IPS DF 19.7 (cell line): ENCODE measurements at places on chromosomes 2 and 18.

DNA sequence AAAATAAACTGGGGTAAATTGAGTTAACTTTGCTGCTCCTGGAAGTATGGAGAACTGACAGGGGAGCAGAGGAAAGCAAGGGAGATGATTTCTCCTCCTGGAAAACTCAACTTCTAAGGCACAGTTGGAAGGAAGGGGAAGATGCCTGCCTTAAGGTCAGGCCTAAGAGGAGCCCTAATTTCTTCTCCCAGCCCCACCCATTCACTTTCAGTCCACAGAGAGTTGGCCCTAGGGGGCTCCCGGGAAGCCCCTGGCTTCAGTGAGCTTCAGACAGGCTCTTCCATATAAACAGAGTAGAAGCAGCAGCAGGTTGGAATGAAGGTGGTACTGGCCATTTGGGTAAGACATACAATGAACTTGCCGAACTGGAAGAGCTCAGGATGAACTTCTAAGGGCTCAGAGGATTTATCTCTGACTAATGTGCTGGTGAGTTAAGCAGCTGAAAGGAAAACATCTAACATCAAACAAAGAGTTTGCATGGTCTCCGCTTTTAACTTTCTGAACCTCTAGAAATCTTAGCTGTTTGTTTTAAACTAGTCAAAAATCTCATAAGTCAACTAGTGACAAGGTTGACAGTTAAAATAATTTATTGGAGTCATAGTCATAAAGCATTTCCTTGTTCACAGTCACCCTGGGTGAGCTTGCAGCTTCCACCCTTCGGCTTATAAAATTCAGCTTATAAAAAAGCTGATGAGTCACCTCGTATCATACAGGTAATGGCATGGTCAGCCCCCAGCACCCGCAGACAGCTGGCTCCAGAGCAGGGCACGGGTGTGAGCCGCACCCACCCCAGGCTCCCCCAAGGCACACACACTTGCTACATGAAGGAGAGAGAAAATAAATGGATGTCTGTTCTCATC, 9.8 kb downstream of the MALL start:
- DNase-seq = no peak

GRCh38 chr2:20418519-20418918, 28.4 kb upstream of the RHOB start:
- DNase-seq = no peak

DNA sequence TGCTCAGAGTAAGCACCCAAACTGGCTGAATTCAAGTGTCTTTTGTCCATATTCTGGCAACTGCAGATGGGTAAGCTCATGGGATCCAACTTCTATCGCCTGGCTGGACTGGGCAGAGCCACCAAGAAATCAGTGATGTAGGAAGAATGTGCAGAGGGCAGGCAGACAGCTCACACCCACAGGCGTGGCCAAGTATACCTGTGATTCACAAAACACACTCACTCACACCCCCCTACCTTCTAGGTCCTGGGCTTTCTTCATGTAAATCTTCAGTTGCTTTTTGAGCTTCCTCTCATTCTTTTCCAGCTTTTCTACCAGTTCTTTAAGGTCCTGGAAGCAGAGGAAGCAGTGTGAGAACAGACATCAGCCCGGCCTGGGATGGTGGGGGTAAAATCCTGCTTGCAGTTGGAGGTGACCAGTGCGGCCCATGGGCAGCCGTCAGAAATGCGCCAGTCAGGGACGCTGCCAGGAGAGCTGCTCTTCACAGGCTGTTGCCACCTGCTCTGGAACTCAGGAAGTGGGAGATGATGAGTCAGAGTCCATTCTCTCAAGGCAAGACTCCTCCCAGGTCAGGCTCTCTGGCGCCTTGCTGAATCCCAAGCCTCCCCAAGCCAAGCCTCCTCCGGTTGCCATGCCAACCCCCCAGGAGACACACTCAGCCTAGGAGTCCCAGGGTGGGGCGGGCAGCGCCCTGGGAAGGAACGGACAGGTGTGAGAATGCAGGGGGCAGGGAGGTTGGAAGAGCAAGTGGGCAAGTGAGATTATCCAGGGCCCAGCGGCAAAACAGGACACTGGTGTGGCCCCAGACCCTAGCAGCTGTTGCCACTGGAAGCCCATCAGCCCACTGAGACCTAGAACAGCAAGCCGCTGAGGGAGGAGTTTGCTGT, 36.2 kb upstream of the ACAA2 start:
- peak; percentile 47 for DNase-seq

DNA sequence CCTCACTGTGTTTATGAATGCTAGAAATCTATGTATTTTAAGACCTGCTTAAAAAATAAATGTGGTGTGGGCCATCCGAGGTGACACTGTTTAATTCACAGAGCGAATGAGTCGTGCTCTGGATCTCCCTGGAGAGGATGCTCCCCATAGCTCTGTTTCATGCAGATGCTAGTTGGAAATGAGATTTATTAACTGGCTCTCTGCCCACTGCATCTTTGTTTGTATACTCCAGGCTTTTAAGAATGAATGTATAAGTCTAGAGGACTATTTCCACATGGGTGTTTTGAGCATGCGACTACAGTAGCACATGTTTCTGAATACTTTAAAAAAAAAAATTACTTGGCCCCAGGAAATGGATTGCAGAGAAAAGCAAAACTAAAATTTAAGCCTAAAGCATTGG, 3.9 kb downstream of the MAPRE2 start:
- no peak for DNase-seq

- no peak for DNase-seq
Observed at GRCh38 chr2:47488870-47489584, 86.1 kb downstream of the MSH2 start.

- DNase-seq = no peak
Observed at GRCh38 chr2:120896126-120896525, 160.5 kb downstream of the GLI2 start.
